GM19239 (cell line): ENCODE measurements at places on chromosomes 1 and 21.

DNA sequence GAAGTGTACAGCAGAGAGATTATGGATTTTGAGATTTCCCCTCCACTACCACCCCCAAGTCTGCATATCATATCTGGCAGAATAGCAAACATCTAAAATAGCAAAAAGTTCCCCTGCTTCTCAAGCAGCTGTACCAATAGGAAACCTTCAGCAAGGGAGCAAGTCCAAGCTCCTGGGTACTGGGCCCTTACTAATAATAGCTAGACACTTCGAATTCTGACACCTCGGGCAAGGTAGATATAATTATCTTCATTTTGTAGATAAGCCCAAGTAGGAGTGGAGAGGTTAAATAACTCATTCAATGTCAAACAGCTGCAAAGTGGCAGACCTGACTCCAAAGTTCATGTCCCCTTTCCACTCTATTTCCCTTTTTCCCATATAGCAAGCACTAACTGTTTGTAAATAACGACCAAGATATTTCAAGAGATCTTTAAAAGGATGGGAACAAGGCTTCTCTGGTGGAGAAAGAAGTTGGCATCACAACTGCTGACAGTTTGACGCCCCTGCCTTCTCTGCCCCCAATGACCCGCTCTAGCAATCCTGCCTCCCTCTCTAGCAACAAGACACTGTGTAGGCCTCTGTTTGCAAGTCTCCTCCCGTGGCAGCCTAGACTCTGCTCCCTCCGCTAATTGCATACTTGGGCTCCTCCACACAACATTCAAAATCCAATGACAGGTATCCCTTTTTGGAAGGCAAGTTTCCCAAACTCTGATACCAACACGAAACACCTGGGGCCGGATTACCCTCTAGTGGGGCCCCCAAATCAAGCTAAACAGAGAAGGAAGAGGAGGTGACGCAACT is 18.7 kb upstream of the ADAR start:
- DNase-seq, result no peak

DNA sequence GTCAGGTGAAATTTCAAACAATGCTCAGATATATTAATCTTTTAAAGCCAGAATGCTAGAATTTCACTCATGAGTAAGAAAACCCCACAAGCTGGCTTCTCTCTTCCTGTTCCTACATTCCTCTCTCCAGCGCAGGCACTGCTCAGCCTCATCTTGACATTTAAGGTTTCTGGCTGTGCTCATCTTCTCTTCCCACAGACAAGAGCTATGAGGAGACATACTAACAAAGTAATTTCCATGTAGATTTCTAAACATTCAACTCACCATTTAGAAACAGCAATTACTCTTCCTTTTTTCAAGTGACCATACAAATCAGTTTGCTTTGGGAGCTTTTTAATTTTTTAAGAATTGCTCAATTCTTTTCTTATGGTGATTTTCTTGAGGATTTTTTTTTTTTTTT is 7.8 kb upstream of the LRRC8D start:
- no peak for DNase-seq

GRCh38 chr1:35605867-35606182 is 32.7 kb downstream of the TFAP2E start:
- DNase-seq, result no peak

- DNase-seq, result no peak
These were observed 270.4 kb downstream of the PTPRU start for GRCh38 chr1:29506678-29507225.

GRCh38 chr1:109499661-109500536 is 6.0 kb downstream of the CYB561D1 start:
- no peak for DNase-seq

GRCh38 chr1:21931171-21932093 is 5.7 kb downstream of the HSPG2 start:
- DNase-seq, result no peak
